ENCODE measurements at places on chromosomes 5 and 9. TPM values are rescaled to one million over a fixed set of nuclear protein-coding genes. Genes with fewer than 3 reads are reported as not detected.

- DNase-seq, result no peak
These were observed 295.1 kb downstream of the ISL1 start for GRCh38 chr5:51678330-51678729.

The FBP2 gene
- total RNA-seq, result not detected

The LRRC19 gene
- total RNA-seq, result not detected

GRCh38 chr5:53713978-53714666 lies 153.7 kb downstream of the NDUFS4 start:
- DNase-seq, result no peak

The PTGS1 gene
- 1.8 TPM for total RNA-seq

The TMEM232 gene
- 0.13 TPM for total RNA-seq

GRCh38 chr5:110841137-110841536 lies 102.3 kb downstream of the SLC25A46 start:
- DNase-seq, result no peak

GRCh38 chr9:98120476-98120875 lies 1.5 kb upstream of the TRIM14 start:
- no peak for DNase-seq

DNA sequence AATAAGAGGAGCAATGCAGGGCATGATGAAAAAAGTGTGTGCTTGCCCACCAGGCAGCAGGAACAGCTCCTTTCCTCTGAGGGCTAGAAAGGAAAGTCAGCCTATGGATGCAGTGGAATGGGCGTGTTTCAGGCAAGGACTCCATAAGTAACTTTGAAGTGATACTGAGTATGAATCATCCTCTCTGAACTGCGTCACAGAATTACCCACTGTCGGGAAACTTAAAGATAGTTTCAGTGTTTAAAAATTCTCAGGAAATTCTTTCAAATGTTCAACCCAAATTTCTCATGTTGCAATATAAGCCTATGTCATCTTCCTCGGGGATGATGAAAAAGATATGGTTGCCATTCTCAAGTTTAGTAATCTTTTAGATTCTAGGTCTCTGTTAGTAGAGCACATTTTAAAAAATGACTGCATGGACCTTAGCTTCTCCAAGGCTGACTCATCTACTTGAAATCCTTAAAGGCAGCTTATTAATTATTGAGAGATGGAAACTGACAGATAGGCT lies 27.7 kb downstream of the PTCD2 start:
- peak; percentile 21 for DNase-seq

- no peak for DNase-seq
These were observed 28.5 kb downstream of the KCNMB1 start for GRCh38 chr5:170360709-170361108.

The FOXE1 gene
- total RNA-seq, result not detected

GRCh38 chr5:170100066-170100943 lies 5.4 kb upstream of the FOXI1 start:
- peak; percentile 55 for DNase-seq

The DMRT3 gene
- not detected for total RNA-seq

DNA sequence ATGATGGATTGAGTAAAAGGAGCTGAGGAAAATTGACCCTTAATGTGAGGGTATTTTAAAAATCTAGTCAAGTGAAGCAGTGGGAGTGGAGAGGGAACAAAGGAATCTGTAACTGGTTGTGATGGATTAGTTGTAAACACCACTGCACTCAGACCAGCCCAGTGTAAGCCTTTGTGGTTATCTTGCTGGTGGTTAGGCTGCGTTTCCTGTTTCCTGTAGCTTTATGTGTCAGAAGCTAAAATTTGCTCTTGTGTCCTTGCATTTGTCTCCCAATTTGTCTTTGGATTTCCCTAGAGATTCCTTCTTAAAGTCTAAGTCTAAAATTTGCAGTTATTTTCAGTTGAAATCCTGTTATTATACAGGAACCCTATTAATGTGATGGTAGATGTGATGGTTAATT lies 6.3 kb downstream of the IFNA21 start:
- DNase-seq, result peak; percentile 5

The TLX3 gene
- not detected for total RNA-seq

The PTPN3 gene
- 5.3 TPM for total RNA-seq

DNA sequence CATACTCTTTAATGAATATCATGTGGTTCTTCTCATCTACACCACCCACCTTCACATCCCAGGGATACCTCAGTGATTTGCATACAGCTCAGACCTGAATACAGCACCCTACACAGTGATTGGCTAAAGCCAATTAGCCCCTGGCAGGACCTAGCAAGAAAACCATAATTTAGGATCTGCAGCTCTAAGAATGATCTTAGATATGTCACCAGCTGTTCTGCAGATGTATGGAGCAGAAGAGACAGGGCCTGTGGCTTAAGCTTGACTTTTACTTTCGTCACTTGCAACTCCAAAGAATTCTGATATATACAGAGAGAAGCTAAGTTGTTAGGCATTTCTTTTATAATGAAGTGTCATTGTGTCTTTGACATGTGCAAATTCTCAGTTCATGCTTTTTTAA lies 483.2 kb upstream of the C9orf72 start:
- DNase-seq, result no peak

GRCh38 chr9:120191141-120191540 lies 388.8 kb downstream of the CDK5RAP2 start:
- DNase-seq, result no peak

GRCh38 chr9:75858497-75859092 lies 31.9 kb upstream of the PCSK5 start:
- DNase-seq, result no peak

GRCh38 chr5:317086-317811 lies 4.3 kb upstream of the AHRR start:
- peak; percentile 64 for DNase-seq

- no peak for DNase-seq
These were observed 514.9 kb upstream of the CLINT1 start for GRCh38 chr5:158373608-158374395.

DNA sequence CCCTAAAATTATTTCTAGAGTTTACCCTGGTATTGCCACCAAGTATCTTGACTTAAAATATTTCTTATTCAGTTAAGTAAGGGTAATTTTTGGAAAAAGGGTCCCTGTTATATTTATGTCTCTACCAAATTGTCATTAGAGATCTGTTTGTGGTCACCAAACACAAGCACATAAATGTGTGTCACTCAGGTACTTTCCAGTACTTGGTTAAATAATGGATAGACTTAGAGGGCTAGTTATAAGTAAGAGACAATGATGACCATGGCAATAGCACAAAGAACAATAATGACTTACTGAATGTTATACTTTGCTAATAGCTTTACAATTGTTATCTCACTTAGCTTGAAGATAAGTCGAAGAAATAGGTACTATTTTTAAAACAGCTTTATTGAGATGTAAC lies 9.0 kb downstream of the ADAMTS16 start:
- no peak for DNase-seq

DNA sequence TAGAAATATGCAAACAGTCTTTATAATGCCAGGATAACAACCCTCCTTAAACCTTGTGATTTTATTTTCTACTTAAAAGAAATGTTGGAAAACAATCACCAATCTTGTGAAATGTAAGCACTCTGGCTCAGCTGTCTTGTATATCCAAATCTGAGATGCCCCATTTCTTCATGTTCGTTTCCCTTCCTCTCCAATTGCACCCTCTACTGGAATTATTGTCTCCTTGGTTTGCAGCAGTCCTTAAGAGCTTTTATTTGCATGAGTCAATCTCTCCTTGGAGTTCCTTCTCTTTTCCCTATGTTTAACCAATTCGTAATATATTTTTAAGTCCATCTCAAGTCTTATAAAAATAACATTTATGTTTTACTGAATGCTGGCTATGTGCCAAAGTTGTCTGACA lies 362.0 kb upstream of the CDH10 start:
- DNase-seq, result no peak

DNA sequence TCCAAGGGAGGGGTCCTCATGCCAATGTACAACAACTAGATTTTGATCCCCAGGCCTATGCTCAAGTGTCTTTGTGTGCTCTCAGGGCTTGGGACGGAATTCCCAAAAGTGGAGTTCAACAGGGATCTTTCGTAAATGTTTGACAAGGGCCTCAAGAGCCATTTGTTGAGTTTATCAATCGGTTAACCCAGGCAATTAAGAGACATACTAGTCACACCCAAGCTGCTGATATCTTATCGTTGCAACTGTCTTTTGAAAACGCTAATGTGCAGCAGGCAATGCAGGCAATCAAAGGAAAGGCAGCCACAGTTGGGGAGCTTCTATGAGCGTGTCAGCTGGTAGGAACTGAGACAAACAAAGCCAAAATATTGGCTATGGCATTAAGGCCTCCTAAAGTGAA lies 161.2 kb downstream of the CPLANE1 start:
- no peak for DNase-seq

The DNAI1 gene
- not detected for total RNA-seq

The LAMC3 gene
- total RNA-seq, result 5.1 TPM

GRCh38 chr5:29894668-29895067 lies 1298.8 kb upstream of the CDH6 start:
- DNase-seq, result no peak

DNA sequence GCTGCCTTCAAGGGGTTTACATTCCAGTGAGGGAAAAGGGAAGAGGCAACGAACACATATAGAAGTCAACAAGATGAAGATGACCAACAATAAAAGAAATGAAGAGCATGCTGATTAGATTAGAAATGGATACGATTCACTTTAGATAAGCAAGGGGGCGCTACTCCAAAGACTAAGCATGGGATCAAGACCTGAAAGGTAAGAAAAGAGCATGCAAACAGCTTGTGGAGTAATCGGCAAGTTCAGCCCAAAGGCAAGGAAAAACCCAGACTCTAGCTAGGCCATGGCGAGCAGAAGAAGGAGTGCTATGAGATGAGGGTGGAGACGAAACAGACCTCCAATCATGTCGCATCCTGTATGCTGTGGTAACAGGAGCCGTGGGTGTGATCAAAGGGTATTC lies 124.4 kb downstream of the FANCC start:
- DNase-seq, result no peak

DNA sequence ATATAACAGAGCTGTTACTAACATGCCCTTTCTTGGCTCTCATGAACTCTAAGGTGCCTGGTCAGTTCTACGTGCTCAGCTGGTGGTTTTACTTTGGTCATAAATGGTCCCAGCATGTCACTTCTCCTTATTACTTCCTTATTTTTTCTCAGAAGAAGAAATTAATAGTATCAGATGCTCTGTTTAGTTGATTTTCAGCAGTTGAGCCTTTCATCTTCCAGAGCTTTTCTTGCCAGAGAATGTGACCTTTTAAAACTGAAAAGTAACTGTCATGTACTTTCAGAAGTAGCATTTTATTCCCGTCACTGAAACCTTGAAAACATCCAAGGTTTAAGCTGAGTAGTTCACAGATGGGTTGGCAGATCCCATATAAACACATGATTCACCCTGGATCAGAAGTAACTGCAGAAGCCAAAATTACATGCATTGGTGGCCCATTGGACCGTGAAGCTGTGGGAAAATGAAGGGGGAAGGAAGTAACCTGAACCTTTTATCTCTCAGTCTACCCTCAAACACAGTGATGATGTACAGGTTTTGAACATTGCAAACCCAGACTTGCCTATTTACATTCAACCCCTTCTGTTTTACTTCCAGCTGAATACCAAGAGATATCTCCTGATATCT lies 50.5 kb downstream of the HACD4 start:
- no peak for DNase-seq

The MCIDAS gene
- not detected for total RNA-seq

The OBP2B gene
- not detected for total RNA-seq

DNA sequence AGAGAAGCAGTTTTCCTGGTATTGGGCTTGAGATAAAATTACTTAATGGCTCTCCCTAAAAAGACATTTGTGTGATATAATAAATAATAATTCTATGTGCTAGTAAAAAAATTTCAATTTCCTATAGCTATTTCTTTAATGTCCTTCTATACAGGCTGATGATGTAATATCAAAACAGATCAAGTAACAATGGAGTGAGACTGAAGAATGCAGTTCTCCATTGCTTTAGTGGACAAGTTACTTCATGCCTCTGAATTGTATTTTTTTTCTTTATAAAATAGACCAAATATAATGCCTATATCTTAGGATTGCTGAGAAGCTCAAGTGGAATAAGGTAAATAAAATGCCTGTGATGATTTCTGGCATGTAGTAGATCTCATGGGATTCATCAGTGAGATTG lies 35.6 kb upstream of the NEURL1B start:
- no peak for DNase-seq

GRCh38 chr5:30867711-30868110 lies 325.8 kb upstream of the CDH6 start:
- DNase-seq, result no peak

DNA sequence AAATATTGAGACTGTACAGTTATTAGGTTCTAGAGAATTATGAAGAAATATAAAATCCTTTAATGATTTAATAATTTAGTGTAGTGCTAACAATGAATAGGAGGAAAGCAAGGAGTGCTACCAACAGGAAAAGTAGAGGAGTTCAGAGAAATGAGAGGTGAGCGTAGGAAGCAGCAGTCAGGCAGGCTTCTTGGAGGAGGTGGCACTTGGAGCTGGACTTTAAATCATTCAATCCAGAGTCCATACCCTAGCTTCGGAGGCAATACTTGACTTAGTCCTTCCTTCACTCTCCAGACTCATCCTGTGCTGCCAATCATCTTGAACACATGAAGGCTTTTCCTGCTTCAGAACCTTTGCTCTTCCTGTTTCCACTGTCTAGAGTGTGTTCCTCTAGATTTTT lies 254.3 kb downstream of the GRIA1 start:
- DNase-seq, result no peak

The MRPL41 gene
- 45.8 TPM for total RNA-seq

GRCh38 chr5:40315126-40315525 lies 364.6 kb upstream of the PTGER4 start:
- no peak for DNase-seq

DNA sequence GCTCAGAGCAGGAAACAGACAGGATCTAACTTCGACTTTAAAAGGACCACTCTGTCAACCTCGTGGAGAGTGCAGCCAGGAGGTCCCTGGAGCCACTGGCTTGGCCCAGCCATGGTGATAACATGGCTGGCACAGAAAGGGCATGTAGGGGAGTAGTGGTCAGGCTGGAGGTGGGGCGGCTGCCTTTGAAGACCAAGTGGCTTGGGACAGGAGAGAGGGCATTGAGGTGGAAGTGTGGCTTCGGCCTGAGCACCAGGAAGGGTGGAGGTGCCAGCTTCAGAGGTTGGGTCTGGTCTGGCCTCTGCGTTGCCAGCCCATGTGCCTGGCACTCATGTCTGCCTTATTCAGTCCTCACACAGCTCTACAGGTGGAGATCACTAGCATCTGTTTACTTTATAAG lies 270.0 kb downstream of the NSG2 start:
- DNase-seq, result no peak

The IQGAP2 gene
- total RNA-seq, result 3.2 TPM

The F2RL2 gene
- total RNA-seq, result 0.25 TPM

DNA sequence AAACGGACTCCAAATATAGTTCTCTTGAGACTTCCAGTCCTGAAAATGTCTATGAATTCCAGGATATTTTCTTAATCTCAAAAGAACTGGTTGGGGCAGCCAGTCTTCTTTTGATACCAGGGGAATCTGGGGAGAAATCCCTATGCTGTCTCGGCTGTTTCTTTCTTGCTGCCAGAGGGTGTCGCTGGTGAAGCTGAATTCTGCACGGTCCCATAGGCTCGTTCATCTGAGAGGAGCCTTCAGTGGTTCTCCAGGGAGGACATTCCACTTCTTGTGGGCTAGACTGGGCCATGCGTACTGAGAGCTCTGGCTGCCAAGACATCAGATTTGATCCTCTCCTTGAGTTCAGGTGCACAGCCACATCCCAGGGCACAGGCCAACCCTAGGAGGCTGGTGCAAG lies 155.0 kb upstream of the CLINT1 start:
- DNase-seq, result peak; percentile 62

The ZNF354C gene
- total RNA-seq, result 4.9 TPM

- DNase-seq, result no peak
These were observed 131.7 kb downstream of the DAB2IP start for GRCh38 chr9:121783111-121783510.
